ENCODE measurements at places on chromosomes 1 and 21.
A peak's percentile ranks its signal among the peaks of the same experiment; 100 is the strongest.

DNA sequence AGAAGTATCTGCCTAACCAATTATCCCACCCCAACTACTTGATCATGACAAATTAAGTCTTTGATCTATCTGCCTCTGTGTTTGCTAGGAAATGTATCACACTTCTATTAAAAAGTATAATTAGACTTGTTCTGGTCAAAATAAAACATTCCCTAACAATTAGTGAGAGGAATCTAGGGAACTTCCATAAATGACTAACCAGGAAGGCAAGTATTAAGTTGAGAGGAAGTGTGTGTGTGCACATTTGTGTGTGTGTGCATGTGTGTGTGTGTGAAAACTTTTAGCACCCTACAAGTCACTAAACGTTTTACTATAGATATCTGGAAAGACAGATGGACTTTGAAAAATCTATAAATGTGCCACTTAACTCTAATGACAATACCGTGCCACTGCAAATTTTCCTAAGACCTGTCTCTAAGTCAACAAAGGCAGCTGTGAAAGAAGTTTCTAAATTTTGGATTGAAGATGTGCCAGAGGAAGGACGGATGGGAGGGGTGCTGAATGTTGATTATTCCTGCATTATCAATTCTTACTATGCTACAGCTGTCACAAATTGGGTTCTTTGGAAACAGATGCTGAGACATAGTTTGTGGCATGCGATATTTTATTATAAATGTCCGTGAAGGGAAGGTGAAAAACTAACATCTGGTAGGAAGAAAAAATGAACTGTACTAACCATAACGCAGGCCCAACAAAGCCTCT, 567.1 kb downstream of the PTPRC start:
- DNase-seq, result no peak

GRCh38 chr1:105172788-105173187, 1423.1 kb downstream of the AMY1C start:
- peak; percentile 71 for DNase-seq

DNA sequence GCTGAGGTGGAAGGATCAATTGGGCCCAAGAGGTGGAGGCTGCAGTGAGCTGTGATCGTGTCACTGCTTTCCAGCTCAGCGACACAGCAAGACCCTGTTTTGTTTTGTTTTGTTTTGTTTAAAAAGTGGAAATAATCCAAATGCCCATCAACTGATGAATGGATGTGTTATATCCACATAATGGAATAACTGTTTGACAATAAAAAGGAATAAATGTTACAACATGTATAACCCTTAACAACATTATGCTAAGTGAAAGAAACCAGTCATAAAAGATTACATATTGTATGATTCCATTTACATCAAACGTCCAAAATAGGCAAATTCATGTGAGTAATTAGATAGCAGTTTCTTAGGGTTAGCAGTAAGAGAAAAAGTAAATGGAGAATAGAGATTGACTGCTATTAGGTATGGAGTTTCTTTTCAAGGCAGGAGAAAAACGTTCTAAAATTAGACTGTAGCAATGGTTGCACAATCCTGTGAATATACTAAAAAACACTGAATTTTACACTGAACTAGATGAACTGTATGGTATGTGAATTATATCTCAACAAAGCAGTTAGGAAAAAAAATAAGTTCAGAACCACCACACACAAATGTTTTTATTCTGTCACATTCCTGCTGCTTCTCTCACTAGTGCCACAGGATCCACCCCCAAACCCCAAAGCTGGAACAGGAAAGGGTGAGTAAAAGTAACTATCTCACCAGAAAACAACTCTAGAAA, 15.7 kb downstream of the FOXJ3 start:
- DNase-seq, result no peak

- DNase-seq, result no peak
Measured at GRCh38 chr1:109807822-109808680, 44.3 kb upstream of the EPS8L3 start.

DNA sequence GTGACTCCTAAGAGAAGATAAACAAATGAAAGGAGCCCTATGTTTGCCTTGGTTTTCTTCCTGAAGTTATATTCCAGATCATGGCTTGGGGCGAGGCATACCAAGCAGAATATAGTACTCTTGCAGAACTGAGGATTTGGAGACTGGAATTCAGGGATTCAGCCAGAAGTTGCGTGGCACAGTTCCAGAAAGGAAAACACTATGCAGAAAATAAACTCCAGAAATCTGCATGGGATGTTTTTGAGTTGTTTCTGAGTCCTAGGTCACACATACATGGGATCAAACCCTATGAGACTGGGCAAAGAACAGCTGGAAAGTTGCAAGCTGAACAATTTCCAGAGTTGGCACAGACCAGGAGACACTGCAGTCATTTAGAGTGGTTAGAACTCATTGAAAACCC, 42.9 kb upstream of the IFFO2 start:
- DNase-seq, result no peak

- DNase-seq, result no peak
Measured at GRCh38 chr1:199403531-199404116, 623.9 kb upstream of the NR5A2 start.

- no peak for DNase-seq
Measured at GRCh38 chr1:23644555-23644866, 47.1 kb upstream of the RPL11 start.

DNA sequence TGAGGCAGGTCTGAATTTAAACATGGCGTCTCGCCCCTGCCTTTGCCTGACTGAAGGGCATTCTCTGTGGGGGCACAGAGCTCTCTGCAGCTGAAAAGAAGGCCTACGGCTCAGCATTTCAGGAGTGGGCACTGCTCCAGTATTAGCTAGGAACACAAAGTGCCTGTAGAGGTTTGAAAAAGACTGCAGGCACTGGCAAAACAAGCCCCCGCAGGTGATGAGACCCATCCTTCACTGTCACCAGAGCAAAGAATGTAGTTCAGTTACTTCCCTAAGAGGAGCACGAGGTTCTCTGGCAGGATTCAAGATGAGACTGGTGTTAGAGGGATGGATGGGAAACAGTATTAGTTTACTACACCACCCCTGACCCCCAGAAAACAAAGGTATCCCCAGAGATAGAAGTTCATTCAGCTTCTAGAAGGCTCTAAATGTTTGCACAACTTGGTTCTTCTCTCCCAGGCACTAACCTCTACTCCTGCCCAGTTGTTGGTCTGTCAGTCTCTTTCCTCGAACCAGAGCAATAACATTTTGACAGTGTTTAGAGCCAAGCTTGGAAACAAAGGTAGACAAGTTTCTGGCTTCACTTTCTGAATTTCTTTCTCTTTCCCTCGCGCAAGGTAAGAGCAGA, 101.9 kb upstream of the KCNE2 start:
- no peak for DNase-seq

DNA sequence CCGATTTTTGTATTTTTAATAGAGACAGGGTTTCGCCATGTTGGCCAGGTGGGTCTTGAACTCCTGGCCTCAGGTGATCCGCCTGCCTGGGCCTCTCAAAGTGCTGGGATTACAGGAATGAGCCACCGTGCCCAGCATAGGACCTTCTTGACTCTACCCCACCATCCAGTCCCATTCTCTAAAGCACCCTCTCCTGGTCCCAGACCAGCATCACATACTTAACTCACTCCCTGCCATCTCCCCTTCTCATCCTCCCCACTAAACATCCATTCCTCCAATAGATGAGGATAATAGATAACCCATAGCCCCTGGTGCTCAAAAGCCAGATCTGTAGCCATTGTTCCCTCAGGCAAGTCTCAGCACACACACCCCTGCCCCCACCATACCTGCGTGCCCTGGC, 2.1 kb downstream of the ENTREP3 start:
- DNase-seq, result no peak

GRCh38 chr1:51268634-51269033, 32.6 kb downstream of the RNF11 start:
- no peak for DNase-seq

Measured in NCI-H1694 (cell line).